ENCODE measurements at places on chromosomes 1 and 21.

- no peak for DNase-seq
Observed at GRCh38 chr1:181116819-181117390, 28.4 kb downstream of the IER5 start.

DNA sequence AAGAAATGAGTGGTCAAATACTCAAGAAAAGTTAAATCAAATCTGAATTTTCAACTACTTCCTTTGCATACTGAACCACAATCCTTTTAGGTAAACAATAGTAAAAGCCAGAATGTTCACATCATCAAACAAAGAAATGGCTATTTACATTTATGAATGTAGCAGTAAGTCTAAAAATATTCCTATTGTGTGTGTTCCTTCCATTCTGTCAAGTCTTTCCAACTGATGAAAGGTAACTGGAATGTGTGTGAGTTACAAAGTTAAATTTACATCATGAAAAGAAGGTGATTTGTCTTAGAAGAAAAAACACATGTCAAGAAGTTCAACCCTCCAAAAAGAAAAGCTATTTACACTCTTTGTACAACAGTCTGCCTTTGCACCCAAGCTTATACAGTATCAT is 203.1 kb downstream of the SIPA1L2 start:
- DNase-seq: no peak

DNA sequence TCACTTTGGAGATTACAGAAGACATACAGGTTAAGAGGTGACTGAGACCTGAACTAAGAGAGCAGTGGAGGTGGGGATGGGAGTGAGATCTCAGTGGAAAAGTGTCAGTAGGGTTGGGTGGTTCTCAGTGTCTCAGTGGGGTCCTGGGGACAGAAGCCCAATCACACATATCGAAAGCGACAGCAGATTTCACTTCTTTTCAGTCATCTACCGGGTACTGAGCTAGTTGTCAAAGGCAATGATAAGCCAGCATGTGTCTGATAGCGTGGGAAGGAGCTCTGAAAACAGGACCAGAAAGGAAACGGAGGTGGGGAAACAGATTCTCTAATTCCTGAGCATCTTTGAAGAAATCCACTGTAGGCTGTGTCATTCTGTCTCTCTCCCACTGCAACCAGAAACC is 59.5 kb downstream of the RHOU start:
- DNase-seq: no peak

- DNase-seq: no peak
Observed at GRCh38 chr1:93317207-93317606, 28.5 kb upstream of the DR1 start.

- DNase-seq: no peak
Observed at GRCh38 chr1:224700918-224701531, 84.9 kb downstream of the CNIH3 start.

DNA sequence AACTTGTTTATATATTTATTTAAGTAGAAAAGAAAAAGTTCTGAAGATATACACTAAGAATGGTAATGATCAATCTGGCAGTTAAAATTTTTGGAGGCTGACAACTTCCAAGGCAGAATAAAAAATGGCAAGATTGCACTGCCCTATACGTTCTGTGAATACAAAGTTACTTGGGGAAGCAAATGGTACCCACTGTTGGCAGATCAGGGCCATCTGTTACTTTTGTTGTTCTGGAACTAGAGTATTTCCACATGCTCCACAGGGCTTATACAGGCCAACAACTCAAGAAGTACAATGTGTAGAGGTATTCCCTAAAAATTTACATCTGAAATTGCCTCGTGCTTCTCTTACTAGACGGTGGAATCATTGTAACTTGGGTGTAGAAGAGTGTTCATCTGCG is 53.2 kb downstream of the AHCTF1 start:
- no peak for DNase-seq

DNA sequence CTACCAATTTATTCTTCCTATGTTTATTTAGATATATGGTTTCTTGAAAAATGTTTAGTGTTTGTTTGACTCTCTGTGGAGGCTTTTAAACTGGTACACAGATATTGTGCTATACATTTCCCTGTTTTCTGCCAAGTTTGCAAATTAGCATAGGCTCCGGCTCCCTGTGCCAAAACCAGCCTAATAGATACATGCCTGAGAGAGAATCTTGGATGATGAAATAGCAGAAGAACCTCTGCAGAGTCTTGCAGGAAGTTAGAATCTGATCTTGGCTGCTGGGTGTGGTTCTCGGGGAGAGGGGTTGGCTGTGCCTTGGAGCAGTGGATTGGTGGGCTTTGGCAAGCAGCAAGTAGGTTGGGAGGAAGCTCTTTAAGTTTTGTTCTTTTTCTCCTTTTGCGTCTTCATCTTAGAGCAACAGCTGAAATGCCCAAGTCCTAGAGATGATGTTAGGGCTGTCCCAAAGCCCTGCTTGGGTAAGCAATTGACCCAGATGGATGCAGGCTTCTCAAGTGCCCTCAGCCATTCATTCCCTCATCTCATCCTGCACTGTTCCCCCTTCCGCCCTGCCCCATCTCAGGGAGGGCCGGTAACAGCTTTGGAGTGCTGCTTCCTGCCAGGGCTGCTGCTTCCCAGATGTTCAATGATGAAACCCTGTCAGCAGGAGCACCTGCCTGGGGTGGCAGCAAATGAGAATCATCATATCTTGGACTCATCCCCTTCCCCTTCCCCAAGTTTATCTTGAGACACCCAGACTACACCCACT is 9.3 kb downstream of the PLA2G2A start:
- no peak for DNase-seq

DNA sequence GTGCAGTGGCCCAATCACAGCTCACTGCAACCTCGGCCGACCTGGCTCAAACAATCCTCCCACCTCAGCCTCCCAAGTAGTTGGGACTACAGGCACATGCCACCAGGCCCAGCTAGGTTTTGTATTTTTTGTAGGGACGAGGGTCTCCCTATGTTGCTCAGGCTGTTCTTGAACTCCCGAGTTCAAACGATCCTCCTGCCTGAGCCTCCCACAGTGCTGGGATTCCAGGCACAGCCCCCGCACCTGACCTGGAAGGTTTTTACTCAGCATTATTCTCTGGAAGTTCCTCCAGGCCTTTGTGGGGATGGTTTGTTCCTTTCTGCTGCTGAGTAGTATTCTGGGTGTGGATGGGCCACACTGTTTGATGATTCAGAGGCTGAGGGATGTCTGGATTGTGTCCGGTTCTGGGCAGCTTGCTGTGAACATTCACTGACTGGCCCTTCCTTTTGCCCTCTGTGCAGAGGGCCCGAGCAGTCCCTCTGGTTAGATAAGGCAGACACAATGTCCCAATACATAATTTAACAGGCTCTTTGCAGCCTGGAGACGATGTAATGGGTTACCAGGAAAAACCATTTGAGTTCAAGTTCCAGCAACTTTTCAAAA is 6.0 kb upstream of the TRAPPC10 start:
- no peak for DNase-seq

DNA sequence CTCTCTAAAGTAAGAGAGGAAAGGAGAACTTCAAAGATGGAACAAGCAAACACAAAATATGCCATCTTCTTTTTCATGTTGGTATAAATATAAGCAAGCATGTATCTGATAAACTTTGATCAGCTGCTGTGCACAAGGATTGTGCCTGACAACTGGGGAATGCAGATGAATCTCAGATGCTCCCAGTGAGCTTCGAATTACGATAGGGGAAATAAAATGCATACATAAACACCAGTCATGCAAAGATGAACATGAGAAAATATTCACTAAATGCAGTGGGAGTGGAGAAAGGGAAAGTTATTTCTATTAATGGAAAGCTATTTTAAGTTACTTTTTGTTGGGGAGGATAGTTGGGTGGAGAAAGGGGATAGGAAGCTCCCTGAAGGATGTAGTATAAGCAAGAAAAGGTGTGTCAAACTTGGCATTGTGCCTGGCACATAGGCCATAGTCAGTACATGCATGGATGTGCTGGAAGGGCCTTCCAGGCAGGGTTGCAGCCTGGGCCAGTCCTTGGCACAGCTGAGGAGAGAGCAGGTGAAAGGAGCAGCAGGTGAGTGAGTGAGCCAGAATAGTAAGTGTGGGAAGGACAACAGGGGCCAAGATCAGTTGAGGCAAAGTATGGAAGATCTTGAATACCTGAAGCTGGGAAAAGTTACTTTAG is 57.8 kb upstream of the PGD start:
- no peak for DNase-seq

- DNase-seq: no peak
Observed at GRCh38 chr1:7002728-7003127, 217.5 kb downstream of the CAMTA1 start.

DNA sequence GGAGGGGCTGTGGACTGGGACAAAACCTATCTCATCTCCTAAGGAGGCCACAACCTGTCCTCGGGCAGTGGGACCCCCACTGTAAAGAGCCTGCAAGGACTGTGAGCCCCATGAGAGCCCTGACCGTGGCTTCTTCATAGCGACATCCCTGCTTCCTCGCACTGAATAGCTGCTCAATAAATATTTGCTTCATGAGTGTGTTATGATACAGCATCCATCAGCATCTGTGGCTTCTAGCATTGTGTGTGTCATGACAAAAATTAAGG is 40.5 kb upstream of the CSF3R start:
- no peak for DNase-seq

- DNase-seq: no peak
Observed at GRCh38 chr1:162370161-162370560, 6.5 kb downstream of the SPATA46 start.

- no peak for DNase-seq
Observed at GRCh38 chr1:67535474-67535873, 105.3 kb upstream of the SERBP1 start.

- no peak for DNase-seq
Observed at GRCh38 chr1:194602184-194602583, 1415.8 kb upstream of the B3GALT2 start.

DNA sequence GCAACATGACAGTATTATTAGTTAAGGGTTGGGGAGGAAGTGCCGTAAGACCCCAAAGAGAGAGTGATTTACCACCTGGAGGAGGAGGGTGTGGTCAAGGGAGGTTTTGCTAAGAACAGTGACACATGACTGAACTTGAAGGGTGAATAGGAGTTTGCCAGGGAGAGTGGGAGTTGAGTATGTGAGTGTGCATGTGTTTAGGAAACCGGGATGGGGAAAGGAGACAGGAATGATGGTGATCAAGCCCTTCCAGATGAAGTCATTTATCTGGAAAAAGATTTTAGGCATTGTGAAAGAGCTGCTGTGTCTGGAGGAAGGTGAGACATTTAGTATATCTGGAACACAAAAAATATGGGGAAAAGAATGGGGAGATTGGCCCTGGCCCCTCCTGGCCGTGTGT is 28.1 kb upstream of the IL10 start:
- no peak for DNase-seq

DNA sequence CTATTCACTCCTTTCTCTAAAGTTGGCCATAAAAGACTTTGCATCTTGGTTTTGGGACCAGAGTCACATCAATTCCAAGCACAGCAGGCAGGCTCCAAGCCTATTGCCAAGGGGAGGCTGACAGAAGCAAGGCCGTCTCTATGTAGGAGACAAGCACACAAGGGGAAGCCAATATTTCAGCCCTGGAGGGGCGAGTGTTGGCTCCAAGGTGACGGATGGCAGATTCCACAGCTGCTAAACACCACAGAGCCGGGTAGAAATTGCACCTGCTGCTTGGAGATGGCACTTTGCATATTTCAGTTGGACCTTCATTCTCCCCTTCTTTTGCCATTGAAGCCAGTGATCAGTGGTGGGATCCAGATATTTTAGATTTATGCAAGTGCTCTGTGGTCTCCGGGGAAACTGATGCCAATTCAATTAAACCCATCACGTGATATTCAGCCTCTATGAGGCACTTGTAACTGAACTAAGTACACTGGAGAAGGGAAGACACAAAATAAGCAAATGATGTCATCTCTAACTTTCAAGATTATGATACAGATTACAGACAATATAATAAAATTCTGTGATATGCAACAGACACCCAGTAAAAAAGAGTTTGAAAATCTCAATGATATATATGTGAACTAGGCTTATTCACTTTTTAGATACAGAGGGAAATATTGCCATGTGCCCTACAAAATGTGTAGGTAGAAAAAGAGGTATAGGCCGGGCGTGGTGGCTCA is 102.8 kb upstream of the GREM2 start:
- no peak for DNase-seq

DNA sequence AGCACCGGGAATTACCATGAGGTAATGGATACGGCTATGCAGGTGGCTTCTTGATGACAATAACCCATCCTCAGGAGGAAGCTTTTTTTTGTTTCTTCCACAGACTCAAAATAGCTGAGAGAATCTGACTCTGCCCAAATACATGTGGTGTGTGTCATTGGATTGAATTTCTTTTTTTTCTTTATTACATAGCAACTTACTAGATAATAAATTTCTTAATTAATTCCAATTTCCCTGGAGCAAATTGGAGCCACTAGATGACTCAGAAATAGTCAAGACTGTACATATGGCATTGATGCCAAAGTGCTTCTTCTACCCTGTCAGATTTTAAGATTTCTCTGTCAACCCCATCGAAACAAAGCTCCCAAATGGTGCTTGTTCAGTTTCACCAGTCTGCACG is 42.7 kb downstream of the L1TD1 start:
- no peak for DNase-seq

DNA sequence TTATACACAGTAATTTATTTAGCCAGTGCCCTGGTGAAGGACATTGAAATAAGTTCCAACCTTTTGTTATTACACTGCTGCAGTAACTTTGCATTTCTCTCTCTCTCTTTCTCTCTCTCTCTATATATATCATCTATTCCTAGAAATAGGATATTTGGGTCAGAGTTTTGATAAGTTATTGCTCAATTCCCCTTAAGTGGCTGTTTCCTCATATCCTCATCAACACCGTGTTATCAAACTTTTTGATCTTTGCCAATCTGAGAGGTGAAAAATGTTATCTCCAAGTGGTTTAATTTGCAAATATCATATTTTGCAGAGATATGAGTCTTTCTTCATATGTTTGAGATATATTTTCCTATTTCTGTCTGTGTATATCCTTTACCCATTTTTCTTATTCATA is 1.6 kb upstream of the SRSF4 start:
- no peak for DNase-seq

Measured in CD4-positive, alpha-beta T cell treated with Interleukin-2 at 100 ng/mL for 4 hours (primary cell).